ENCODE measurements at places on chromosomes 1 and 21. TPM values are rescaled to one million over a fixed set of nuclear protein-coding genes. Genes with fewer than 3 reads are reported as not detected.
A peak's percentile ranks its signal among the peaks of the same experiment; 100 is the strongest.

DNA sequence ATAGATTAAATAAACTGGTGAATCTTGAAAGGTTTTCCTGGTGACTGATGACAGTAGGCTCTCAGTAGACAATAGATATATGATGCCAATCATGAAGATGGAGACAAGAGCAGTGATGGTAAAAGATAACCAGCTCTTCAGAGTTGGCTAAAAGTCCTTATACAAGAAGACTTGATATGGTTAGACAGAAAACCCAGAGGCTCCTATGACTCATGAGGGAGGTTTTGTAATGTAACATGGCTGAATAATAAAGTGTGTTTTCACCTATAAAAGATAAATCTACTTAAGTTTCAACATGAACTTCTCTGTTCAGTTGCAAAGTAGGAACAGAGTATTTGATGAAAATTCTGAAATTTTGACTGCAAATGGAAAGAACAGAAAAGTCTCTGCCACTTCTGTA lies 12.7 kb upstream of the CRNN start:
- no peak for DNase-seq
- no peaks in the 10 kb centered on the region for H3K4me1 ChIP-seq
- H3K4me3 ChIP-seq: no peak overlapping the region
- peaks cover 3% of the 10 kb centered on the region for H3K36me3 ChIP-seq
- peaks cover 4% of the 10 kb centered on the region for H3K27me3 ChIP-seq

GRCh38 chr1:235100194-235100772 lies 28.4 kb downstream of the TOMM20 start:
- DNase-seq: no peak
- H3K4me3 ChIP-seq: no peak overlapping the region
- H3K4me1 ChIP-seq: peaks cover 23% of the 10 kb centered on the region
- peaks cover 16% of the 10 kb centered on the region for H3K27me3 ChIP-seq

DNA sequence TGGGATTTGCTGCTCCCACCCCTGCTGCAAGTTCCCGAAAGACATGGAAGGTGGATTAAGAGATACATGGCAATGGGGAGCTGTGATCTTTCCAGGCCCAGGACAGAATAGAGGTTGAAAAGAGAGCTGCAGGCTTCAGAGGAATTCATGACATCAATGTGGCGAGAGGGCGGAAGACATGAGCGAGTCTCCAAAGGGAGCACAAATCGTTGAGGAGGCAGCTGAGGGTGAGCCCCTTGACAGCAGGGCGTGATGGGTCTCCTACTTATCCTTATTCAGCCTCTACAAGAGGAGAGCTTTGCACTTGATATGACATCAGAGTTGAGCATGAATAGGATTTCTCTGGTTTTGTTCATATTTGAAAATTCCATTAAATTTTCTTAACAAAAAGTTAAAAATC lies 45.5 kb upstream of the TACSTD2 start:
- DNase-seq: no peak
- H3K4me3 ChIP-seq: no peak overlapping the region
- H3K27me3 ChIP-seq: peaks cover 4% of the 10 kb centered on the region
- H3K36me3 ChIP-seq: no peaks in the 10 kb centered on the region
- H3K4me1 ChIP-seq: peaks cover 2% of the 10 kb centered on the region

- no peak for DNase-seq
- peaks cover 3% of the 10 kb centered on the region for H3K4me1 ChIP-seq
- H3K36me3 ChIP-seq: no peaks in the 10 kb centered on the region
- no peak overlapping the region for H3K27ac ChIP-seq
- no peak overlapping the region for H3K4me3 ChIP-seq
Observed at GRCh38 chr21:37797403-37797802, 118.9 kb downstream of the KCNJ6 start.

DNA sequence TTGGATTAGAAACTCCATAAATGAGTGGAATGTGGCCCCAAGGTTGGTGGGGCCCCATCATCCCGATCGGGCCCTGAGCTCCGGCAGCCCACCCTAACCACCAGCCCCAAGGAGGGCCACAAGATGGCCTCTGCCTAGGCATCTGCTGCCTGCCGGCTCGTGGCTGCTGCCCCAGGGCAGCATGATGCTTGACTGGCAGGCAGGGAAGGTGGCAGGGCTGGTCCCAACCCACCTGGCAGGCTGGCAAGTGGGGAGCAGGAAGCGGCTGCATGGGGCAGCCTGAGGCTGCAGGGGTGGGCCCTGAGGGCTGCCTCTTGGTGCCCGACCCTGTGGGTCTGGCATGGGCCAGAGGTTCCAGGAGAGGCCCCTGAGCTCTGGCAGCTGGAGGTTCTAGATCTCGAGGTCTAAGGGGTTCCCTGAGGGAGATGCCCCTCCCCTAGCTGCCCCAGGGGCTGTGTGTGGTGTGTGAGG lies 760 bp upstream of the GJC2 start:
- no peak for DNase-seq
- H3K36me3 ChIP-seq: no peaks in the 10 kb centered on the region
- H3K4me1 ChIP-seq: peaks cover 7% of the 10 kb centered on the region
- H3K27me3 ChIP-seq: no peaks in the 10 kb centered on the region

- no peaks in the 10 kb centered on the region for H3K4me1 ChIP-seq
- H3K27ac ChIP-seq: no peak overlapping the region
- no peaks in the 10 kb centered on the region for H3K27me3 ChIP-seq
- DNase-seq: no peak
- H3K4me3 ChIP-seq: no peak overlapping the region
Observed at GRCh38 chr1:242425232-242425631, 99.3 kb downstream of the PLD5 start.

DNA sequence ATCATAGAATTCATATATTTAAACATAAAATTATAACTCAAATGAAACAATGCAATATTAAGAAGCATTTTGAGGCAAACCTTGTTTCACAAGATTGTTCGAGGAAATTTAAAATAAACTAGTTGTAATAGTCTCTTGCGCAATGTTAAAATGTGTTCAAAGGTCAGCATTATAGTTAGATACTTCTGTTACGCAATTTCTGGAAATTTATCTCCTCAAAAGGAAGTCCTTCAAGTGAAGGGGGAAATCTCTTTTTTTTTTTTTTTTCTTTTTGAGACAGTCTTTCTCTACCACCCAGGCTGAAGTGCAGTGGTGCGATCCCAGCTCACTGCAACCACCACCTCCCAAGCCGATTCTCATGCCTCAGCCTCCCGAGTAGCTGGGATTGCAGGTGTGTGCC lies 52.1 kb downstream of the FMO4 start:
- peaks cover 5% of the 10 kb centered on the region for H3K27me3 ChIP-seq
- no peak overlapping the region for H3K27ac ChIP-seq
- no peak overlapping the region for H3K4me3 ChIP-seq
- H3K4me1 ChIP-seq: no peaks in the 10 kb centered on the region
- no peak for DNase-seq

GRCh38 chr1:203091761-203092330 lies 6.0 kb upstream of the MYOG start:
- no peak overlapping the region for H3K4me3 ChIP-seq
- peaks cover 2% of the 10 kb centered on the region for H3K36me3 ChIP-seq
- H3K27me3 ChIP-seq: peaks cover 12% of the 10 kb centered on the region
- no peak for DNase-seq
- H3K27ac ChIP-seq: no peak overlapping the region

DNA sequence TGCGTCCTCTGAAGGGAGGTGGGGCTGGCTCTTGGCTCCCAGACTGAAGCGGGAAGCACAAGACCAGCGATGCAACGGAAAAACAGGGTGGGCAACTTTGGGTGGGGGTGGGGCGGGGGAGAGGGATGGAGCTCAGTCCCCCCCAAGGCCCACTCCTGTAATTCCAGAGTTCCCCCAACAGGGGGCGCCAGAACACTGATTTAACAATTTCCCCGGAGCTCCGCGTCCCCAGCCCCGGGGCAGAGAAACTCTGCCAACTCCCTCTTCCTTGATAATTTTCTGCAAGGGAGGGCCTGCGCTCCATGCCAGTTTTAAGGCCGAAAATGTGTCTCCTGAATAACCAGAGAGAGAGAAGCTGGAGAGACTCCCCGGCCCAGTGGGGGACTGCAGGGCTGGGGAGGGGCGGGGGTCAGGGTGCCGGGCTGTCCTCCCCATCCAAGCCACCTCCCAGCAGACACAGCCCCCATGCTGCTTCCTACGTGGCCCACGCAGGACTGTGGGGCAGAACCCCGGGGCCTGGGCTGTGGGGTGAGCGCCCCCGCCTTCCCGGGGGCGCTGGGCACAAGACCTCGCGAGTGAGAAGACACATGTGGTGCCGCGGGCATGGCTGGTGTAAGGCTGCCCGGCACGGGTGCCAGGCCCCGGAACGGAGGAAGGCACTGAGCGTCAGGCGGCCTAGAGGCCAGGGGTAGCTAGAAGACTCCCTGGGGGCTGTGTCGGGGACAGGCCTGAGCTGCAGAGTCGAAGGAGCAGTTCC lies 51.4 kb downstream of the KIF21B start:
- no peak overlapping the region for H3K27ac ChIP-seq
- H3K4me1 ChIP-seq: peaks cover 14% of the 10 kb centered on the region
- peaks cover 13% of the 10 kb centered on the region for H3K36me3 ChIP-seq
- no peak overlapping the region for H3K4me3 ChIP-seq
- H3K27me3 ChIP-seq: no peaks in the 10 kb centered on the region

- H3K27ac ChIP-seq: no peak overlapping the region
- peaks cover 16% of the 10 kb centered on the region for H3K27me3 ChIP-seq
- no peak for DNase-seq
- no peak overlapping the region for H3K4me3 ChIP-seq
Observed at GRCh38 chr1:232178191-232178590, 451.7 kb downstream of the SIPA1L2 start.

DNA sequence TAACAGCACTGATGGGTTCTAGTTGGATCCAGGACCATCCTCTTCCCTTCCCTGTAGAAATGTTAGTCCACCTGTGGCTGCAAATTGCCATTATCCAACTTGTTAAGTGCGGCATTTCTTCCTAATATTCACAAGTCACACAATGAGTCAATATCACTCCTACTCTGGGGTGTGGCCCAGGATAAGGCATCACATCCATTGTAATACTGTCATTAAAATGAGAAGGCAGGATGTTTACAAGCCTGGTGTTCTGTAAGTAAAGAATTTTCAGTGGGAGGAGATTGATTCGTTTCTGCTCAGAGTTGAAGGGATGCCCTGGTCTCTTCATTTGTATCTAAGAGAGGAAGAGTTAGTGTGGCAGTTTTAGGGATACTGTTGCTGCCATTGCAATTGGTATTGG lies 18.1 kb upstream of the ARHGAP29 start:
- H3K4me3 ChIP-seq: no peak overlapping the region
- H3K27me3 ChIP-seq: peaks cover 51% of the 10 kb centered on the region
- no peak overlapping the region for H3K27ac ChIP-seq
- H3K36me3 ChIP-seq: no peaks in the 10 kb centered on the region
- H3K4me1 ChIP-seq: no peaks in the 10 kb centered on the region
- DNase-seq: no peak

DNA sequence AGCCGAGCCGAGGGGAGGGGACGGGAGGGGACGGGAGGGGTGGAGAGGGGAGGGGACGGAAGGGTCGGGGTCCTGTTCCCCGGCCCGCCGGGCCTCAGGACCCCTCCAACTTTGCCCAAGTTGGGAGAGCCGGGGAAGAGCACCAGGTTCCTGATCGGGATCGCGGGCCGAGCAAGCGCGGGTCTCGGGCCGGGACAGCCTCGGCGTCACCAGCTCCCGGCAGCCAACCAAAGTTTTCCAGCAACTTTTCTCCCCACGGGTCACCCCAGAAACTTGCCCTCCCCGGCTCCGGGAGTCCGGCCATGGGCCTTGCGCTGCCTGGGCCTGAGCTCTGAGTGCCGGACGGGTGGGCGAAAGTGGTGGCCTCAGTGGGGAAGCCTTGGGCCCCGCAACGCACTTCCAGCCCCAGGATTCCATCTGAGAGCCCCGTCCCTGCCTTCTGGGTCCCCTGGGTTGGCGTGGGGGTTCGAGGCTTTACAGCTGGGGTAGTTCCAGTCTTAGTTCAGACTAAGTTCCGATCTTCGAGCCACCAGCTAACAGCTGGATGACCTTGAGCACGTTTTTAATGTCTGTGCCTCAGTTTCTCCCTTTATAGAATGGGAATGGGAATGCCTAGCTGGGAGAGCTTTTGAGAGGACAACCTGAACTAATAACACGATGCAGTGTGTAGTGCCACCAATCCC lies 458 bp downstream of the ZC3H12A start:
- H3K4me3 ChIP-seq: peak overlapping the region; percentile 97
- peak; percentile 47 for DNase-seq
- no peaks in the 10 kb centered on the region for H3K27me3 ChIP-seq
- peak overlapping the region; percentile 99 for H3K27ac ChIP-seq
- peaks cover 48% of the 10 kb centered on the region for H3K36me3 ChIP-seq
- H3K4me1 ChIP-seq: peaks cover 44% of the 10 kb centered on the region

GRCh38 chr1:10638559-10639005 lies 157.9 kb downstream of the CASZ1 start:
- no peak overlapping the region for H3K27ac ChIP-seq
- peaks cover 1% of the 10 kb centered on the region for H3K4me1 ChIP-seq
- H3K27me3 ChIP-seq: peaks cover 3% of the 10 kb centered on the region
- no peak overlapping the region for H3K4me3 ChIP-seq
- no peaks in the 10 kb centered on the region for H3K36me3 ChIP-seq
- no peak for DNase-seq

- no peak overlapping the region for H3K4me3 ChIP-seq
- no peak for DNase-seq
- H3K27me3 ChIP-seq: no peaks in the 10 kb centered on the region
- H3K4me1 ChIP-seq: no peaks in the 10 kb centered on the region
- no peak overlapping the region for H3K27ac ChIP-seq
Observed at GRCh38 chr1:217021956-217022355, 298.7 kb upstream of the ESRRG start.

DNA sequence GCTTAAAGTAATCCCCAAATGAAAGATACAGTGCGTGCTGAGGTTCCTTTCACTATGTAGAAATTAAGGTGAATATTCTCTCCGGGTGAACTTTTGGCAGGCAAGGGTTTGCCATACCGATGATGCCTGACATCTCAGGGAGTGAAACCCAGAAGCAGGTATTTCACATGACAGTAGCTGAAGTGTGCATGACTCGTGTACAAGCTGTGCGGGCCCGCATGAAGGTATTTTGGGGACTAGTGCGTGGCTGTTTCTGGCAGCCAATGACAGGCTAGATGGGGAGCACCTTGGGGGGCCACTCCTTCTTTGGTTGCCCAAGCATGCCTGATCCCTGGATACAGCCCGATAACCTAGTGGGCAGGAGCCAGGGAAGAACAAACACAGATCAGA lies 569.0 kb downstream of the SMYD3 start:
- H3K36me3 ChIP-seq: no peaks in the 10 kb centered on the region
- no peak overlapping the region for H3K27ac ChIP-seq
- no peaks in the 10 kb centered on the region for H3K27me3 ChIP-seq
- no peak overlapping the region for H3K4me3 ChIP-seq

DNA sequence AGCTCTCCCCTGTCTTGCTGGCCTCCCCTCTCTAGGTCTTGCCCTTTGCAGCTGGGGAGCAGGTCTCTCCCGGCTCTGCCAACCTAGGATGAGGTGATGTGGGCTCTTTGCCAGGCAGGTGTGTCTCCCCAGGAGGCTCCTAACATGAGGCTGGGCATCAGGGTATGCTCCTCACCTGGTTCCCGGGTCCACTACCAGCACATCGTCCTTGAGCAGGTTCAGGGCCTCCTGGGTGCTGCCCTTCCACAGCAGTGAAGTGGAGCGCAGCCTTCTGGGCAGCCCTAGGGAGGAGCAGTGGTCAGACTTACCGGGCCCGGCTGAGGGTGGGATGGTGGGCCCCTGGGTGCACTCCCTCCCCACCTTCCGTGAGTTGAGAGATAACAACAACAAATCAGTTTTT lies 17.5 kb downstream of the LACTBL1 start:
- no peaks in the 10 kb centered on the region for H3K4me1 ChIP-seq
- DNase-seq: no peak
- H3K27ac ChIP-seq: no peak overlapping the region
- H3K27me3 ChIP-seq: peaks cover 58% of the 10 kb centered on the region
- H3K4me3 ChIP-seq: no peak overlapping the region

The NTMT2 gene
- not detected for total RNA-seq

The GRHL3 gene
- not detected for total RNA-seq

The AMY2A gene
- total RNA-seq: not detected

The SZRD1 gene
- 190 TPM for total RNA-seq

The NOTCH2NLA gene
- 15.6 TPM for total RNA-seq

The BLACAT1 gene
- total RNA-seq: 0.19 TPM

The BRINP3 gene
- not detected for total RNA-seq

The VANGL1 gene
- total RNA-seq: 2.4 TPM

The FAM72D gene
- total RNA-seq: 17.8 TPM

The CD160 gene
- total RNA-seq: 14.4 TPM

The EXTL1 gene
- not detected for total RNA-seq

Measured in activated naive CD8-positive, alpha-beta T cell treated with anti-CD3 and anti-CD28 coated beads for 36 hours (primary cell).